ENCODE measurements at places on chromosomes 5 and 9. TPM values are rescaled to one million over a fixed set of nuclear protein-coding genes. Genes with fewer than 3 reads are reported as not detected.

P4HA2 gene
- 37.2 TPM for total RNA-seq

RAD50 gene
- 35.9 TPM for total RNA-seq

DEPDC1B gene
- 18.3 TPM for total RNA-seq

HTR1A gene
- not detected for total RNA-seq

CATSPER3 gene
- 0.40 TPM for total RNA-seq

BARHL1 gene
- total RNA-seq = not detected

MARCOL gene
- not detected for total RNA-seq

SCGB3A2 gene
- total RNA-seq = not detected

RNF183 gene
- total RNA-seq = not detected

ABO gene
- not detected for total RNA-seq

GRM6 gene
- total RNA-seq = not detected

FAXDC2 gene
- total RNA-seq = 0.25 TPM

ROR2 gene
- 1.8 TPM for total RNA-seq

CER1 gene
- not detected for total RNA-seq

FOXD4L4 gene
- total RNA-seq = not detected

WHRN gene
- 6.9 TPM for total RNA-seq

TRIM14 gene
- 13.2 TPM for total RNA-seq

PITX1 gene
- 32.5 TPM for total RNA-seq

CCL27 gene
- not detected for total RNA-seq

DBH gene
- total RNA-seq = not detected

TMEM215 gene
- total RNA-seq = 0.02 TPM
